ENCODE measurements at places on chromosomes 2 and 18. TPM values are rescaled to one million over a fixed set of nuclear protein-coding genes. Genes with fewer than 3 reads are reported as not detected.
A peak's percentile ranks its signal among the peaks of the same experiment; 100 is the strongest.

SP140L gene
- 121 TPM for total RNA-seq

CPO gene
- total RNA-seq = 0.30 TPM

DNA sequence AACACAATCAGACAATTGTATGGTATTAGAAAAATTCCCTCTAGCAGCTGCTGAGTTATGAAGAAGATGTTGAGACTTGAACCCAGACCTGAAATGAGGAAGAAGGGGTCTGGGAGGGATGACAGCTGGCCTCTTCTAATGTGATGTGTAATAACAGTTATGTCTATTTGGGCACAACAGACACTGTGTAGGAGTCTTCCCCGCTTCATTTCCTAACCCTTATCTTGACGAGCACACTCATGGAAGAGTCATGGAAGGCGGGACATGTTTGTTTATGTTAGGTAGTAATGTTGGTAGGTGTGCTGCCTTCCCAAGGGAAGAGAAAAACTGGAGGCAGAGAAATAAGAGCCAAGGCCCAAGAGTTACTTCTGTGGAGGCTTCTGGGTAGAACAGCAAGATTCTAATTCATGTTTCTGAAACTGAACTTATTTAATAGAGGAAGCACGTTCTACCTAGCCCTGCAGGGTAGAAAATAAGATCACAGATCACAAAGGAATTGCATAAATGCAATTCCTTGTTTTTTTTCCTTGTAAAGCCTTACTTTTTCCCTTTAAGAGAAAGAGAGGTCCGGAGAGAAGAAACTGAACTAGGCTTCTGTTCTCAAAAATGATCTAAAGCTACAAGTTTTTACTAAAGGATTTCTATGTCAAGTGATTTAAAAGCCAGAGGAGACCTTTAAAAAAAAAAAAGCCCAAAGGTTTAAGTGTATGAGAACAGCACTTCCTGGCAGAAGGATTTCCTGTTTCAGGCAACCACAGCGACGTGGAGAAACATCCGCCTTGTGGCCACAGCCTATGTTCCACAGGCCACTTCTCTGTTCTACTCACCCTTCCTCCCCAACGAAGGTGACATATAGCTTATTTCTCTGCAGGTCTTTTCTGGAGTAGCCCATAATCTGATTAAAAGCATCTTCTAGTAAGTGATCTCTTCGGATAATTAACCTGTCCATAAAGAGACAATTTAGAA, 68.5 kb upstream of the STK17B start:
- peak overlapping the region; percentile 71 for H3K27ac ChIP-seq
- peak overlapping the region; percentile 36 for H3K4me3 ChIP-seq
- H3K27me3 ChIP-seq = no peaks in the 10 kb centered on the region
- no peaks in the 10 kb centered on the region for H3K36me3 ChIP-seq
- peaks cover 57% of the 10 kb centered on the region for H3K4me1 ChIP-seq

- no peaks in the 10 kb centered on the region for H3K4me1 ChIP-seq
- H3K36me3 ChIP-seq = no peaks in the 10 kb centered on the region
- peak; percentile 16 for DNase-seq
- H3K27ac ChIP-seq = no peak overlapping the region
These were observed 367.4 kb upstream of the MYT1L start for GRCh38 chr2:2698182-2699120.

- no peak overlapping the region for H3K4me3 ChIP-seq
- no peak overlapping the region for H3K27ac ChIP-seq
- no peaks in the 10 kb centered on the region for H3K27me3 ChIP-seq
- peaks cover 52% of the 10 kb centered on the region for H3K4me1 ChIP-seq
- no peak for DNase-seq
- no peaks in the 10 kb centered on the region for H3K36me3 ChIP-seq
These were observed 20.6 kb downstream of the KCMF1 start for GRCh38 chr2:84991404-84992160.

GRCh38 chr2:2840681-2841300, 509.7 kb upstream of the MYT1L start:
- DNase-seq = no peak
- H3K36me3 ChIP-seq = no peaks in the 10 kb centered on the region
- H3K27me3 ChIP-seq = no peaks in the 10 kb centered on the region
- H3K4me1 ChIP-seq = no peaks in the 10 kb centered on the region
- H3K4me3 ChIP-seq = no peak overlapping the region
- H3K27ac ChIP-seq = no peak overlapping the region

DNA sequence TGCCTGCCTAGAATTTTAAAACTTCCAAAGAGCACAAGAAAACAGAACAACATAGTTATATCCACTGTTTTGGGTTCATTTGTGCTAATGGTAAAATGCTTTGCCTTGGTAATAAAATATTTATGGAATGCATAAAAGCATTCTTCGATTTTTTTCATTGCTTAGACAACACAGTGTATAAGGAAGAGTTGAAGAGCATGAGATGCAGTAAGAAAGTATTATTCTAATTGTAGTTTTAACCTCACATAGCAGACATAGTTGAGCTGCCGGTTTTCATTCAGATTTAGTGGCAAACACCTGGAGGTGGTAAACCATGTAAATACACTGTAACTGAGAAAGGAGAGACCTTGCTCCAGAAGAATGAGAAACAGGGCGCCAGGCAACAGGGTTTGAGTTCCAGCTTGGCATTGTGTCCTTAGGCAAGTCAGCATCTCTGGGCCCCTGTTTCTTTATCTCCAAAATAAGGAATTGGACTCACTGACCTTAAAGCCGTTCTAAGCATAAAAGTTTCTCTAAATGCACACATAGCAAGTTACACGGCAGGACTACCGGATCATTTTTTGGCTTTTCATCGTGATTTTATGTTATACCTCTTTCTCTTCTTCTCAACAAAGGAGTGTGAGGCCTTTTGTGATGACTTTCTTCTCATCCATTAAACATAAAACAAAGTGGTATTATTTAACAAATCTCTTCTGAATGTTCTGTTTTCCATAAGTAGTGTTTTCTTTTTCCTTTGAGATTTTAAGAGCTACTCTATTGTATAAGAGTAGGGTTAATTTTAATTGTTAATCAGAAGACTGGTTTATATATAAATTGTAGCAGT, 7.9 kb downstream of the UGP2 start:
- no peaks in the 10 kb centered on the region for H3K36me3 ChIP-seq
- no peak overlapping the region for H3K4me3 ChIP-seq
- H3K27ac ChIP-seq = peak overlapping the region; percentile 23
- DNase-seq = no peak

Data from naive thymus-derived CD4-positive, alpha-beta T cell (primary cell).